ENCODE measurements at places on chromosomes 7 and 10. TPM values are rescaled to one million over a fixed set of nuclear protein-coding genes. Genes with fewer than 3 reads are reported as not detected.

Gene MDFIC
- total RNA-seq = 44.8 TPM

Gene MOGAT3
- total RNA-seq = not detected

Gene FAM25C
- total RNA-seq = not detected

Gene HMX3
- total RNA-seq = not detected

Gene ANXA8L1
- not detected for total RNA-seq

Gene ELOVL3
- total RNA-seq = not detected

Gene MEOX2
- 4.0 TPM for total RNA-seq

Gene SPAM1
- not detected for total RNA-seq

Gene STARD3NL
- total RNA-seq = 56.5 TPM

Gene VGF
- not detected for total RNA-seq

Gene NSUN6
- total RNA-seq = 10.0 TPM

Gene NKX2-3
- not detected for total RNA-seq
